NCI-H2029 (cell line): ENCODE measurements at places on chromosomes 11 and 22.

GRCh38 chr22:42116848-42117424, 13.7 kb downstream of the CYP2D6 start:
- no peak for DNase-seq

GRCh38 chr11:129987950-129988349, 14.7 kb downstream of the PRDM10 start:
- no peak for DNase-seq

- DNase-seq = no peak
These were observed 5.2 kb upstream of the TBX10 start for GRCh38 chr11:67644472-67645418.

- no peak for DNase-seq
These were observed 773.2 kb downstream of the KCNA4 start for GRCh38 chr11:29243616-29244015.

DNA sequence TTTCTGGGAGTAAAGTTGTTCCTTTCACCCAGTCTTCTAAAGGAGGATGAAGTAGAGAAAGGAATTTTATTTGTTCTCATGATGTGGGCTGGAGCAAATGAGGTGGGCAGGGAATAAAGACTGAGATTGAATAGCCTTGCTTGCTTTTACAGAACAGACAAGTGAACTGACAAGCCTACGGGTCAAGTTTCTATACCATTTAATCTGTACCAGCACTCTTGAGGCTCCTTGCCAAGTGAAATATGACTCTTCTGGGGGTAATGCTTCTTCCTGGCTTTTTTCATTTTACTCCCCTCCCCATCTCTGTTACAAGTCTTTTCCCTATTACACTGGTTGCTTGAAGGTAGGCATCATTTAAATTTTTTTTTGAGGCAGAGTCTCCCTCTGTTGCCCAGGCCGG, 54.8 kb downstream of the CSTPP1 start:
- DNase-seq = no peak

GRCh38 chr11:47318166-47318565, 34.3 kb downstream of the MYBPC3 start:
- DNase-seq = no peak

DNA sequence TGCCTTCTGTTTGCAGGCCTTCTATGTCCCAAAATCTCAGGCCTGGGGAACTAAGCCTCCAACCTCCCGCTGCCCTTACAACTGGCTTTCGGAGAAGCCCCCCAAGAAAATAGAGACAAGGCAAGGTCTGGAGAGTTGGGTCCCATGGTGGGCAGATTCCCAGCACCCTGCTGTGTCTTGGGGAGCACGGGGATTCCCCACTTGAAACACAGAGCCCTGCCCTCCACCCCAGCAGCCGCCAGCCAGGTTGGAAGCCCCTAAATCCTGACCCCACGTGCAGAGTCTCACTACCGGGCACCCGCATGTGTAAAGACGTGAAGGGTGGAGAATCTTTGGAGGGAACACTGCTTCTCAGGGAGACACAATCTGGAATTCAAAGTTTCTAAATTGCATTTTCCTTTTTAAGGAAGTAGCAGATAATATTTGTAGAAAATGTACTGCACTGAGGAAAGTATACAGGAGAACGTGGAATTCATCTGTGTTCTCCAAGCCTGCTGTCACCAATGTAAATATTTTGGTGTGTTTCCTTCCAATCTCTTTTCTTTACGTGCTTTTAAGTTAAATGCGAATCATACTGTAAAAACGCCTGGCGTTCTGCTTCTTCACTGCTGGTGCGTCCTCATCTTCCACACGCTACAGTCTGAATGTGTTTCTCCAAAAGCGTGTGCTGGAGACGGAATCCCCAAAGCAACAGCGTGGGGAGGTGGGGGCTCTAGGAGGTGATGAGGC, 220.9 kb downstream of the BRD1 start:
- no peak for DNase-seq

DNA sequence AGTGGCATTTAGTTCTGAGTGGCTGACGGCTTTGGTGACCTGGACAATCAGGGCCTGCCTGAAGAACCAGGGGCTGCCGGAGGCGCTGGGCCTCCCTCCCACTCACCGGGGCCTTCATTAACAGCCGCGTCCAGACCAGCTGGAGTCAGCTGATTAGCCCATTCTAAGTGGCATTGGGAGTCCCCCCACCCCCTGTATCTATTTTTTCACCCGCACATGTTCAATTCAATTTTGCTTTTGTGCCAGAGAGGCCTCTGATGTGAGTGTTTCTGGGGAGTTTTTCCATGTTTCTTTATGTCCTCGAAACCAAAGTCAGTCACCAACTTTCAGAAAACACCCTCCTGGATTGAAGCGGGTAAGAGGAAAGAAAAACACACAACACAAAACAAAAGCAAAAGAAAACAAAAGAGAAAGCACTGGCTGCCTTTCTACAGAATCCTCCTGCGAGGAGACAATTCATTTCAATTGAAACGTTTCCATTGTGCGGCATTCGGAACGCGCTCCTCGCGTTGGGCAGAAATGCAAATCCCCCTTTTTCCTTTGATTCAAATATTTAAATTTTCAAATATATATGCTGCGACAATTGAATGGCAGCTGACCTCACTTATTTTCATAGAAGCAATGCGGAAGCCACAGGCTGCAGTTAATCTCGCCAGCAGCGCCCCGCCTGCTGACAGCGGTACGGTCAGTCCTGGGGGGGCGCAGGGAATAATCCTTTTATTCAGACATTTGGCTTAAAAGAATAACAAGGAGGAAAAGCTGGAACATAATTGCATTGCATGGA, 17.7 kb downstream of the CDKN1C start:
- no peak for DNase-seq

GRCh38 chr22:11598492-11599440, 3929.2 kb upstream of the OR11H1 start:
- DNase-seq = no peak

DNA sequence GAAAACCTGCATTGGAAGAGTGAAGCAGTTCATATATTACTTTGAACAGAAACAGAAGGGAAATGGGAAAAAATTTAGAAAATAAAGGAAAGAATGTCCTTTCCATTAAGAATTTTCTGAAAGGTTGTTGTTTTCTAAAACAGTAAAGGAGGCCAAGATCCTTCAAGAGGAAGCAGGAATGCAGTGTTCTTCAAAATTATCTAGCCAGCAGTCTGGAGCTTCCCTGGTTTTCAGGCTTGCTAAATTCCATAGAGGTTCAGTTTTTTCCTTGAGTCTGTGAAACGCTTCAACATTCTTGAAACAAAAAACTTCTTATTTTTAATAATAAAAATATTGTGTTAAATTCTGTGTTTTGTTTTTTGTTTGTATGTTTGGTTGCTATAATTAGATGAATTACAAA, 189.0 kb upstream of the ANO3 start:
- DNase-seq = no peak

GRCh38 chr11:11243590-11244469, 109.2 kb downstream of the CSNK2A3 start:
- peak; percentile 43 for DNase-seq

GRCh38 chr11:101010899-101011298, 118.7 kb downstream of the PGR start:
- no peak for DNase-seq

GRCh38 chr11:62547691-62548281, 1.2 kb upstream of the AHNAK start:
- DNase-seq = no peak

- DNase-seq = no peak
These were observed 16.6 kb downstream of the DERL3 start for GRCh38 chr22:23822101-23822671.

GRCh38 chr11:132248580-132248979, 878.2 kb downstream of the NTM start:
- DNase-seq = no peak

DNA sequence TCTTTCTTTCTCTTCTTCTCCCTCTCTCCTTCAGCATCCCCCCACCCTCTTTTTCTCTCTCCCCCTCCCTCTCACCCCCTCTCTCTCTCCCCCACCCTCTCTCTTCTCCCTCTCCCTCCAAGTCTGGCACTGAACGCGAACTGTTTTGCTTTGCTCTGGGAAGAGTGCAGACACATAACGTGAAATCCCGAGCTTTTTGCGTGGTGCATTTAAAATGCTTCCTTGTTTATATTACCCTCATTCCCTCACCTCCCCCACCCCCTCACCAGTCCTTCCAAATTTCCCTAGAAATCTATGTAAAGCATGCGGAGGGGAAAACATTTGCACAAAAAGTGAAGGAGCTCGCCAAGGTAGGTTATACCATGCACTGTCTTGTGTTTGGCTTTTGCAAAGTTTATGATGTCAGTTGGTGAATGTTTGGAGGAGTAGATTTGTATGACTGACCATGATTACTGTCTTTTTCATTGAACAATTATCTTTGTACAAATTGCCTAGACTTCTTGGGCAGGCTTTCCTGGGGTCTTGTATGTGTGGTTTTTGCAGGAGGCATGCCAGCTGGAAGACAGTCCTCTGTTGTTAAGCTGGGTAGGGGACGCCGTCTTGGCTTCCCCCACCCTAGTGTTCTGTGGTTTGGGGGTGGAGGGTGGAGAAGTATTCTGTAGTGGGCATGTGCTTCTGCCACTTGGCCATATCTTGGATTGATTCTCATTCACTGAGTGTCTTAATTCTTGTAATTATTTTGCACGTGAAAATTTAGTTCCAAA, 123.7 kb upstream of the HSD17B12 start:
- no peak for DNase-seq

DNA sequence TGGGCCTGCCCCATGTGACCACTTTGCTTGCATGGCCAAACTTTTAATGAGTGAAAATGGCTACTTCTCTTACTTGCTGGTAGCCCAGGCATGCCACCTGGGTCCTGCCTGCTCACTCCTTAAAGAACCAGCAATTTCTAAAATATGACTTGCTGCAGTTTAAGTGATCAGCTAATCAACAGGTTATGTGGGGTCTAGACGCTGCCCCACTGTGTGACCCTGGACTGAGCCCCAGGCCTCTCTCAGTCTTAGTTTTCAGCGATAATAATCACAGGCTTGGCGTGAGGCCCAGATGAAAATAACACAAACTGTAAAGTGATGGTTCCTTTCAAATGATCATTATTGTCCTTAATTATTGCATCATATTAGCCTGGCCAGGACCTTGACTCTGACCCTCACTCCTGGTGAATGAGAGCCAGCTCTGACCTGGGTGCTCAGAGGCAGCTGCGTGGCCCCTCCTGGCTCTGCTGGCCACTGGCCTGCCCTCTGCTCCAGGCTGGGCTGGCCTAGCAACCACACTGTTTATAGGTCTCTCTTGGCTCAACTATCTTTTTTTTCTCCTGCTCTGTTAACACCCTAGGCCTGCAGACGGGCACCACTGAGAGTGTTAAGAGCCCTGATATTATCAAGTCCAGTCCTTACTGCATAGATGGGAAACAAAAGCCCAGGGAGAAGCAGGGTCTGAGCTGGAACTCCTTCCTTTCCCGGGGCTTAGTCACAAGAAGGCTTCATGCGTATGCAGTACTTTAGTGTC, 89.7 kb downstream of the RRM1 start:
- no peak for DNase-seq

GRCh38 chr11:130829920-130830511, 86.3 kb downstream of the SNX19 start:
- DNase-seq = no peak
